ENCODE measurements at places on chromosomes 12 and 14.

DNA sequence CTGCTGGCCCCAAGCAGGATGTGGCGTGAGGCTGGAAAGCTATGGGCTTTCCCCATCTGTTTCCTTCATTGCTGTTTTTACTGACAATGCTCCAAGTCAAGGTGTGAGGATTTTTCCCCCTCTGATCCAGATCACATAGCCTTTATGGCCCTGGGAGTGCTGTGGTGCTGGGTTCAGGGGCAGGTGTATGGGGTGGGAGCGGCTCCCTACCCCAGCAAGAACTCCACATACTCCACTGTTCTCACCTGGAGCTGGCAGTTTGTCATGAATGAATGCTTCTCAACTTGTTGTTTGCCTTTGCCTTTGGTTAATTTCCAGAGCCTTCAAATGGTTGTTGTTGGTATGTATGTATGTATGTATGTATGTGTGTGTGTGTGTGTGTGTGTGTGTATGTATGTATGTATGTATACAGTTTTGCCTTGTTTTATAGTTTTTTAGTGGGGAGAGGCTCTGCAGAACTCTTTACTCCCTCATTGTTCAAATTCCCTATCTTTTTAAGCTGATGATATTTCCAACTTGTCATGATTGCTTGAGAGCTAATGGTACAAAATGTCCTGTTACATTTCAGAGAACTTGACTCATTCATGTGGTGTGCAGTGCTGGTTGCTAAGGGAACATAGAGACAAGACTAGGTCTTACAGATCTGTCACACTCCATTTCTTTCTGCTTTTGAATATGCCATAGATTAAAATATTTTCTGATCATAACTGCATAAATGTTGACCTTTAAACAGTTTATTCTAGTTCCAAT lies 36.6 kb upstream of the ASPG start:
- DNase-seq = peak; percentile 6

GRCh38 chr12:66176105-66176900 lies 6.5 kb upstream of the TMBIM4 start:
- peak; percentile 5 for DNase-seq

DNA sequence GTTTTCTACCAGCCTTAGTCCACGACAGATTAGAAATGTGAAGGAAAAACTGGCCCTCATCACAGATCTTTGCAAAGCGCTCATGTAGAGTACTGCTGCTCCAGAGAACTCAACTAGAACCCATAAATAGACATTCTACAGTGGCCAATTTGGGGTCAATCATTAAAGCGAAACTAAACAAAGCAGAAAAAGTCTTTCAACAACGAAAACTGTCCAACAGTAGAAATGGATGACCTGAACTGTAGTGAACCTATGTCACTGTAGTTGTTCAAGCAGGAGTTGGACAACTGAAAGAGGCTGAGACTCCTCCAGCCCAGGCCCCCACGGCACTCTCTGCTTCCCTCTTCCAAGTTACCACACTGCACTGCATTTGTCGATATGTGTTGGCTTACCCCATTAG lies 472.6 kb downstream of the BCAT1 start:
- DNase-seq = no peak

DNA sequence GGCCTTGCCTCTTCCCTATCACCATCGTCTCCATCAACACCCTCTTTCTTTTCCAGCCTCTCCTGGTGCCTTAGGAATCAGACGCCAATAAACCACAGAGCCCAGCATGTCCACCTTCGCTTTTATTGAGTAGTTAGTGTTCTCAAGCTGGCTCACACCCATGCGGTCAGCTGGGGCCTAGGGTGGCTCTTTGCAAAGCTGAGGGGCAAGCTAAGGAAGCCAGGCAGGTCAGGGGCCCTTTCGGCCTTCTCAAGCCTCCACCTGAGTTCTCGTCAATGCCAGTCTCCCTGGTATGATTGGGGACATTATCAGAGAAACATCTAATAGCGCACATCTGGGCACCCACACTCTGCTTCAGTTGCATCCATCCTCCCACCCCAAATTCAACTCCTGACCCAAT lies 737 bp upstream of the TEX52 start:
- no peak for DNase-seq

- DNase-seq = no peak
Measured at GRCh38 chr12:75477137-75477536, 3.4 kb upstream of the GLIPR1 start.

DNA sequence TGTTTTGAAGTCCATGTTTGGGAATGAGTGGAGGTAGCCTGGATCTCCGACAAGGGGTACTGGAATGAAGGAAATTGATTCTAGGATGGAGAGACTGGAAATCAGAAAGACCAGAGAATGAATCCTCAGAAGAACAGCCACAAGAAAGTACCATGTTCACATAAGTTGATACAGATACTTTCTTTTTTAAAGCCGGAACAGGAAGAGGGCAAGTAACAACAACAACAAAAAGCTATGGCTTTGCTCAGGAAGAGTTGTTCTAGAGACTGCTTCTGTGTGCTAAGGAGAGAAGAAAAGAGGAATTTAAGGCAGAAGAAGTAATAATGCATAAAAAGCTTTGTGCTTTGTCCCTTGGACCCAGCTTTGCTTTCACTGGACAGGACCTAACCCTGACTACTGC lies 6.2 kb downstream of the TC2N start:
- DNase-seq = no peak

- DNase-seq = no peak
Measured at GRCh38 chr14:56821805-56822610, 11.7 kb upstream of the OTX2 start.

DNA sequence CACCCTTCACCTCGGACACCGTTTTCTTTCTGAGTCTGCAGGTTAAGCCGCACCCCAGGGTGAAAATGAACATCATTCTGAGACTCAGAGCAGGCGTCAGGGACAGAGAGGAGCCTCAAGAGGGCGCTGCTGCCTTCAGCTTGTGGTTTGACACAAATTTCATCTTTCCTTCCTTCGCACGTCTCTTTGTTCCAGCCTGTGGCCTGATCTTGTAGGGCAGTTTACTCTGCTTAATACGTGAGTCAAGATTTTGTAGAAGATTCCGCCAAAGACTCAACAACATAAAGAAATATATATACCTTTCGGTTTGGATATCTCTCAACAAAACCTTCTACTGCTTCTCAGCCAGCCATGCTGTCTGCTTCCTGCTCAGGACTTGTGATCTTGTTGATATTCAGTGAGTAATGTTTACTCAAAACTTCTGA lies 329.3 kb upstream of the OR4E1 start:
- no peak for DNase-seq

- DNase-seq = peak; percentile 41
Measured at GRCh38 chr12:50059440-50060119, 2.2 kb downstream of the ASIC1 start.

GRCh38 chr12:25352083-25352918 lies 101.6 kb upstream of the KRAS start:
- peak; percentile 90 for DNase-seq

GRCh38 chr14:86279405-86279804 lies 749.5 kb downstream of the FLRT2 start:
- DNase-seq = no peak

DNA sequence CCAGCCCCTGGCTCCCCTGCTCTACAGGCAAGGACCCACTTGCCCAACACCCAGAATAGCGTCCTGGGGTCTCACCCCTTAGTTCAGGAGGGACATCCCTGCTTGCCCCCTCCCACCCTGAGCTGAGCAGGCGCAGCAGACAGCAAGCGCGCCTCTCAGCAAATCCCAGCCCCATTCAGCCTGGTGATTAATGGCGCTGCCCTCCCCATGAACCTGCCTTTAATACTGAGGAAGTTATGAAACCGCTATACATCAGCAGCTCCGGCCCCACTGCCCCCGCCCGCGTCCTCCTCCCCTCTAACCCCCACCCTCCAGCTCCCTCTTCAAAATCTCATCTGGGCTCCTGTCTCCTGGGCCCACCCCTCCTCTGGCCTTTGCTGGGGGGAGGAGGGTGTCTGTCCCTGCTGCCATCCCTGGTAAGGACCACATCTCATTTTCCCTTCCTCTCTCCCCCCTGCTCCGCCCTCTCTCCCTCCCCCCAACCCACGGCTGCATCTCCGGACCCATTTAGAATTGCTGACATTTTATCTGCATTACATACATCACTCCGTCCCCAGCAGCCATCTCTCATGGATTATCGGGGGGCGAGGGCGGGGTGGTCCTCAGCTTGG lies 7.1 kb upstream of the SMUG1 start:
- peak; percentile 88 for DNase-seq

DNA sequence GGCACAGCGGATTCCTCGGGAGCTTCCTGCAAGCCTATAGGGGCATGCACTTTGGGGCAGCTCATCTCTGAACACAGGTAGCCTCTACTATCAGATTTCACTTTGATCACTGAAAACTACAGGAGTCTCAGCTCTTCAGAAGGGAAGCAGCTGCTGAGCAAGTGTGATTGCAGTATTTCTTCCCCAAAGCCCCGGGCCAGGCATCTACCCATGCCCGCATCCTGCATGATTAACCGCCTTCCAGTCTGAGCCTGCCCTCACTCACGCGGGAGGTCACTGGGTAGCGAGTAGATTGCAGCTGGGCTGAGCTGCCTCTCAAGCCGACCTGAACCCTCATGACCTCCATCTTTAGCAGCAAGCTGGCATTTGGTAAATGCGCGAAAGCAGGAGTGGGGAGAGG lies 334.7 kb downstream of the DPF3 start:
- peak; percentile 17 for DNase-seq

- peak; percentile 40 for DNase-seq
Measured at GRCh38 chr14:61860294-61860918, 98.2 kb downstream of the SNAPC1 start.

- DNase-seq = peak; percentile 1
Measured at GRCh38 chr12:22821985-22822384, 197.0 kb downstream of the ETNK1 start.

- DNase-seq = no peak
Measured at GRCh38 chr12:107519906-107520859, 165.4 kb upstream of the PWP1 start.

DNA sequence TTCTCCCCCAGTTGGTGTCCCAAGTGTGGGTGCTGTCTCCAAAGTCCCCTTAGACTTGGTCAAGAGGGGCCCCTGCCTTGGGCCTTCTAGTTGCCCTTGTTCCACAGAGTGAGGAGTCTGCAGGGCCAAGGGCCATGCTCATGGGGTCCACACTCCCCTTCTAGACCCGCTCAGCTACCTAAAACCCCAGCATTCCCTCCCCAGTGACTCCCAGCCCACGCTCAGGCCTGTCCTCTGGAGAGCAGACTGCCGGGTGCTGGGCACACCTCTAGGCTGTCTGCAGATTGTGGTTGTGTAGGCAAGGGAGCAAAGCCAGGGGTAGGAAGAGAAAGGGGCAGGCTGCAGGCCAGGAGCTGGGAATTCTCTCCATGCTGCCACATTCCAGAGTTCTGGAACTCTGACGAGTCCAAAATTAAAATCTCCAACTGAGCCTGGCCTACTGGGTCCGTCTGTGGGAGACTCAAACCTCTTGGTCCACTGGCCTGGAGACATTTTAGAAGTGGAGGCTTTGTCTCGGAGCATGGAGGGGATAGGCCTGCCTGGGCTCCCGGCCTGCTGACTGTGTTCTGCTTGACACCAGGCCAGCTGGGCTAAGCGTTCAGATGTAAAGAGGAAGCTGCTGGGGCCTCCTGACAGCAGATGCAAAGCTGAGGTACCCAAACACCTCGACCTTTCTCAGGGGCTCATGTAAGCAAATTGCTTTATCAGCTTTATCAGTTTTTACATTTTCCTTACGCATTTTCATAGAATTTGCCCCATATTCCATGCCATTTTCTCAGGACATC lies 13.7 kb upstream of the KRT5 start:
- no peak for DNase-seq

GRCh38 chr14:61350427-61351270 lies 29.3 kb downstream of the PRKCH start:
- no peak for DNase-seq

DNA sequence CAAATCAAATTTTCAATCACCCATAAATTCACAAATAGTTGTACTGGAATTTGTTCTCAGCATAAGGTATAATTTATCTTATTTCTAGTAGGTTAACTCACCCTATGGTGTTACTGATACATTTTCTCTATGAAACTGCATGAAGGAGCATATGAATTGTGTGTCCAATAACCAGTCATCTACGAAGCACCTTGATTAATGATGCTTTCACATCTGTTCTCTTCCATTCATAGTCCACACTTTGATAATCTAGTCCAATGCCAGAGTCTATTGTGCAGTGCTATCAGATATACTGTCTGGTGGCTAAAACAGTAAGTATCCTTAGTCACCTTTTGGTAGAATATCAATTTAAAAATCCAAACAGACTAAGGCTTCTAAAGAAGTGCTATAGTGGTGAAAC lies 876.0 kb downstream of the RPS29 start:
- DNase-seq = no peak

GRCh38 chr12:7190268-7191055 lies 976 bp downstream of the PEX5 start:
- DNase-seq = no peak

- DNase-seq = no peak
Measured at GRCh38 chr14:62934439-62934838, 110.8 kb downstream of the KCNH5 start.

- DNase-seq = no peak
Measured at GRCh38 chr14:105107351-105107750, 42.1 kb upstream of the GPR132 start.

DNA sequence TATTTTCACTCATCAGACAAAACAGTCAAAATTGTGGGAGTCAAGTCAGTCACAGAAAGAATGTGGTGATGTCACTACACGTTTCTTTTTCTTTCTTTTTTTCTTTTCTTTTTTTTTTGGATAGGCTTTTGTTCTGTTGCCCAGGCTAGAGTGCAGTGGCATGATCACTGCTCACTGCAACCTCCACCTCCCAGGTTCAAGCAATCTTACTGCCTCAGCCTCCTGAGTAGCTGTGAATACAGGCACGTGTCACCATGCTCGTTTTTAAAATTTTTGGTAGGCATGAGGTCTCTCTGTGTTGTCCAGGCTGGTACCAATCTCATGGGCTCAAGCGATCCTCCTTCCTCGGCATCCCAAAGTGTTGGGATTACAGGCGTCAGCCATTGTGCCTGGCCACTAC lies 2.3 kb downstream of the CLECL1 start:
- DNase-seq = no peak

DNA sequence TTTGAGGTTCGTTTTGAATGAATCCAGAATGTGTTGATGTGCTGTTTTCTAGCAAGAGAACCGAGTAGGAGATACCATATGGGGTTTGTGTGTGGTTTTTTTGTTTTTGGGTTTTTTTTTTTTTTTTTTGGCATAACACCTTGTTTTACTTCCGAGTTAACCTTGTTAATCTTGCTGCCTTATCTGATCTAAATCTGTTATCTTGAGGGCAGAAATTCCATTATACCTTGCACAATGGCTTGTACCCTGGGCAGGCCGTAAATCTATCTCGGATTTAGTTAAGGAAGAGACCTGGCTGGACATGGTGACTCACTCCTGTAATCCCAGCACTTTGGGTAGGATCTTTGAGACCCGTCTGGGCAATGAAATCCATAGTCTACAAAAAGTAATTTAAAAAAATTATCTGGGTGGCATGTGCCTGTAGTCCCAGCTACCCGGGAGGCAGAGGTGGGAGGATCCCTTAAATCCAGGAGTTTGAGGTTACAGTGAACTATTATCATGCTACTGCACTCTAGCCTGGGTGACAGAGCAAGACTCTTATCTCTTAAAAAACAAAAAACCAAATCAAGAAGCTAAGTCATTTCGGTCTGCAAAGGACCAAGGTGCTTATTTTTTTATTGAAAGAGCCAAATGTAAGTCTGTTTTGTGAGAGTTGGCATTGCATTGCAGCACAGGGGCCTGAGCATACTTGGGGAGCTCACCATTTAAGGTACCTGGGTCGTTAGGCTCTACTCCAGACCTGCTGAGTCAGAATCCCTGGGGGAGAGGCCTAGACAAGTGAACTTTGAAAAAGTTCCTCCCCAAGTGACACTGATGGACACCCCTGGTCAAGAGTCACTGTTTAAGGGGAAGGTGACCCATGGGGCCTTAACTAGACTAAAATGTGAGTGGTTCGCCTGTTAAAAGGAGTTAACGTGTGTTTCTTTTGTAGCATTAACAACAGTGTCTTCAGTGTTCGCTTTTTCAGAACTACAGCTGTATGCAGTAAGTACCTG lies 6.7 kb downstream of the DLST start:
- no peak for DNase-seq
